ENCODE measurements at places on chromosomes 6 and 20.

DNA sequence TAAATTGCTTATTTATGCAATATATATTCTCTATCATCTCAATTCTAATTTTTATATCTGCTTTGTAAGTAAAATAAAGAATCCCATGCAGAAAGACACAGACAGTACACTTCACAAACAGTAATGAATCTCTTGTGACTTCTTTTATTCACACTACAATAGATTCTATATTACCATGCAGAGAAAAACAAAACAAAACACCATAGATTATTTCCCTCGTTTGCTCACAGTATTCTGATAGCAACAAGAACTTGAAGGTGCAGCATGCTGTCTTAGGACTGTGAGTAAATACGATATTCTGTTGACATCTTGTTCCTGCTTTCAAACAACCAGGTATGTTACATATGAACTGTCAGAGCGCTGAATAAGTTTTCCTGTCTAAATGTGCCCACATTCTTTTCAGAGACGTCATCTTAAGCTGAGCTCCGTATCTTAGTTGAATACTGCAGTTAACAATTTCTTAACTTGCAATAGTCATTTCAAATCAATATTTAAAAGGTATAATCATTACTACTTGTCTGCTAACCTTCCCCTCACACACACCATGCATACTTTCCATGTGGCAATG, 140.1 kb downstream of the BTBD9 start:
- no peak for DNase-seq

- no peak for DNase-seq
Observed at GRCh38 chr6:155364844-155365437, 50.7 kb upstream of the TFB1M start.

DNA sequence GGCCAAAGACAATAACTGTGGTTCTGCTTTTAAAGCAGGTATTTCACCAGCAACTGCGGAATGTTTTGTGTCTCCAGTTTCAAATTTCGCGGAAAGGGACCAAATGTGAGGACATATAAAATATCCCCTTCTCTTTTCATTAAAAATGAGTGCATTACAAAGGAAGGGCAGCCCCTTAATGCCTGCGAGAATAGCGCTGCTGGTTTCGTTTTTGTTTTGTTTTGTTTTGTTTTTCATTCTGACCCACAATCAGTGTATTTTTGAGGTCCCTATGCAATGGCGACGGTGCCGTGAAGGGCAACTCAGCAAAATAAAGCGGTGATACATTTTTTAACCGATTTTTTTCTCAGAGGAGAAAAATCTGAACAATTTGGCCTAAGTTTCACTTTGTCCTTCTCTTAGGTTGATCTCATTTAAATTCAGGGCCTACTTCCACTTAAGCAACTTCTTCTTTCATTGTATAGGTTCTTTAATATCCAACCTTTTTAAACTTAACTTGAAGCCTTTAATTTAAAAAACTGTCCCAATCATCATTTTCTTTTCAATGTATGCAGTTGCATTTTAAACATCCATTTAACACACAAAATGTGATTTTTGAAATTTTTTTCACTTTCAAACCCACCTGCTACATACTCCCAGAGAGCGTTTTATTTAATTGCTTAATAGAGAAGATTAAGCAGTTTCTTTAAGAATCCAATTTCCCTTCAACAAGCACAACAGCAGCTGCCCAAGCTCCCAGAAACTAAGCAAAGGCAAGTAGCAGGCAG, 2.9 kb upstream of the HIVEP2 start:
- no peak for DNase-seq

- no peak for DNase-seq
Observed at GRCh38 chr6:12408752-12409151, 118.6 kb downstream of the EDN1 start.

GRCh38 chr6:136181861-136182260, 68.2 kb downstream of the MTFR2 start:
- DNase-seq, result no peak

GRCh38 chr6:18753076-18753475, 365.9 kb downstream of the RNF144B start:
- no peak for DNase-seq

- no peak for DNase-seq
Observed at GRCh38 chr20:24502661-24503060, 33.2 kb downstream of the SYNDIG1 start.

DNA sequence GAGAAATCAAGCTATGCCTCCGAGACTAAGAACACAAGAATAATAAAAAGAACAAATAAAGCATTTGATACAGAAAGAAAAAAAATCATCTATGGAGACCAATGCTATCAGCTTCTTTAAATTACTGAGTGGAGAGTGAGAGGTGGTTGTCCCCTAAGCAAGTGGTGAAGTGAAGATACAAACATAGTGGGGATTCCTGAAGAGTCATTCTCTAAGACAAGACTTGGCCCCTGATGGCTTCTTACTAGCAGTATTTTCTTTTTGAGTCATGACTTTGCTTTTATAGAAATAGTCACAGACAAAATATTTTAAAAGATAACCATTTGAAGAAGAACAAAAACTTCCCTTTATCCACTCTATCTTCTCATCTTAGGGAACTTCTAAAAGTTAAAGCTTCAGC, 261.4 kb upstream of the PRDM1 start:
- no peak for DNase-seq

- no peak for DNase-seq
Observed at GRCh38 chr20:19074828-19075516, 137.5 kb upstream of the SLC24A3 start.

DNA sequence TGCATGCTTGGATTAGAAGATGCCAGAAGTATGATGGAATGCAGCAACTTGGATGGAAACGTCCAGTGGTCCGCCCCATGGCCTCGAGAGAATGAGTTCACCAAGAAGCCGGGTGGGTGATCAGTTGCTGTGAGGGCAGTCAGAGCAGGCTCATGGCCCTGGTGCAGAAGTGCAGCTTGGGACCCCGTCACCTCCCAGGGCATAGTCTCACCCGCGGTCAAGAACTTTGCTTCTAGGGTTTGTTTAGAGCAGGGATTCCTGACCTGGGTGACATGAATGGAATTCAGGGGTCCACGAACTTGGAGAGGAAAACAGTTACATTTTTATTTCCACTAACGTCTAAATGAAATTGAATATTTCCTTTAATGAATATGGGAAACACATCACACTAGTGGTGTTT, 216.5 kb upstream of the SNX9 start:
- no peak for DNase-seq

Measured in NCI-H1092 treated with DMSO at 0.1 percent for 48 hours (cell line).